CD4-positive, alpha-beta memory T cell (primary cell): ENCODE measurements at places on chromosomes 1 and 21. TPM values are rescaled to one million over a fixed set of nuclear protein-coding genes. Genes with fewer than 3 reads are reported as not detected.

GRCh38 chr1:159120317-159120716 lies 43.8 kb upstream of the AIM2 start:
- H3K4me3 ChIP-seq: no peak overlapping the region
- H3K27me3 ChIP-seq: no peaks in the 10 kb centered on the region

LPAR3 gene
- 4.1 TPM for total RNA-seq

B3GALT5 gene
- not detected for total RNA-seq

DNA sequence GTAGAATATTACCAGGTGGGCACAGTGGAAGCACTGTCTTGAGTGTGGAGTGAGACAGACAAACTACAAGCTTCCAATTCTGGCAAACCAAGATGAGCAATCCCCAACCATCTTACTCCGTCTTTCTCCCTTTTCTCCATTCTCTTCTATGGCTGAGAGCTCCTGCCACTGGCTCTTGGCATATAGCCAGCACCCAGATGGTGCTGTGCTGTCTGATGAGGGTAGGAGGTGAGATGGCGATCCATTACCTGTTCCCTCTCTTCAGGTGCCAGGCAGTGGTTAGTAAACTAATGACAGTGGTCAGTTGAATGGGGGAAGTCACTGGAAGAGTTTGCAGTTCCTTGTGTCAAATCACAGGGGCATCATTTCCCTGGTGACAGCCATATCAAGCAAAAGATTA lies 108.4 kb downstream of the FNBP1L start:
- H3K27me3 ChIP-seq: no peaks in the 10 kb centered on the region
- H3K4me3 ChIP-seq: no peak overlapping the region
- peaks cover 9% of the 10 kb centered on the region for H3K4me1 ChIP-seq
- no peak overlapping the region for H3K27ac ChIP-seq
- no peaks in the 10 kb centered on the region for H3K36me3 ChIP-seq

- no peaks in the 10 kb centered on the region for H3K27me3 ChIP-seq
- no peak for DNase-seq
- no peak overlapping the region for H3K27ac ChIP-seq
- H3K4me3 ChIP-seq: no peak overlapping the region
Observed at GRCh38 chr21:31599013-31599412, 60.5 kb upstream of the SOD1 start.

DNA sequence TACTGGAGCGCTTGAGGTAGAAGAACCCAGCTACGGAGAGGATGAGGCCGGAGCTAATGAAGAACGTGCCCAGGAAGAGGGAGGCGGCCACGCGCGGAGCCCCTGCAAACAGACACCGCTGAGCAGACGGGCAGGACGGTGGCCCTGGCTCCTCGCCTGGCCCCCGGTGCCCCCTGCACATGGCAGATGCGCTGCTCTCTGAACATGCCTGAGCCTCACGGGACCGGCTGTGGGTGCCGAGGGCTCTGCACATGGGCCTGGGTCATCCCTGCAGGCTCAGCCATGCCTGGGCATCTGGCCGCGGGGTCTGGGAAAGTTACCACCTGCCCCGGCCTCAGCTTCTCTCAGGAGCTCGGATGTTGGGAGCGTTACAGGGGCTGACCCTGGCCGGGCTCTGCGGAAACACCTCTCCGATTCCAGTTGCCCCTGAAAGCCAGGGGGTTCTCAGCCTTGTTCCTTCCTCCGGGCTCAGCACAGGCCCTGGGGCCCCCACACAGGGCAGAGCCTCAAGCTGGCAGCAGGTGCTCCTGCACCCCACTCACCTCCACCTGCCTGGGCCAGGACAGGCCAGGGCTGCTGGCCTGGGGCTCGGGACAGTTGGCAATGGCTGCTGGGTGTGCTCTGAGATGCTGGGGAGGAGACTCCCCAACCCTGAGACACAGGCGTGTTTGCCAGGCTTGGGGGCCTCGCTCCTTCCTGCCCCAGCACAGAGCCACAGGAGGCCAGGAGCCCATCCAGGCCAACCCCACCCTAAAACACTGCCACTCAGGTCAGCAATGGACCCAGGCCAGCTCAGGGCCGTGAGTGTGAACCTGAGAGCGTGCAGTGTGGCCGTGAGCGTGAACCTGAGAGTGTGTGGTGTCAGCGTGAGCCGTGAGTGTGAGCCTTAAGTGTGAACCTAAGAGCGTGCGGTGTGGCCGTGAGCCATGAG lies 12.1 kb upstream of the RNF223 start:
- no peak for DNase-seq
- H3K4me3 ChIP-seq: no peak overlapping the region
- H3K4me1 ChIP-seq: no peaks in the 10 kb centered on the region
- H3K36me3 ChIP-seq: no peaks in the 10 kb centered on the region
- H3K27me3 ChIP-seq: no peaks in the 10 kb centered on the region
- no peak overlapping the region for H3K27ac ChIP-seq

SMYD3 gene
- 19.5 TPM for total RNA-seq

DNA sequence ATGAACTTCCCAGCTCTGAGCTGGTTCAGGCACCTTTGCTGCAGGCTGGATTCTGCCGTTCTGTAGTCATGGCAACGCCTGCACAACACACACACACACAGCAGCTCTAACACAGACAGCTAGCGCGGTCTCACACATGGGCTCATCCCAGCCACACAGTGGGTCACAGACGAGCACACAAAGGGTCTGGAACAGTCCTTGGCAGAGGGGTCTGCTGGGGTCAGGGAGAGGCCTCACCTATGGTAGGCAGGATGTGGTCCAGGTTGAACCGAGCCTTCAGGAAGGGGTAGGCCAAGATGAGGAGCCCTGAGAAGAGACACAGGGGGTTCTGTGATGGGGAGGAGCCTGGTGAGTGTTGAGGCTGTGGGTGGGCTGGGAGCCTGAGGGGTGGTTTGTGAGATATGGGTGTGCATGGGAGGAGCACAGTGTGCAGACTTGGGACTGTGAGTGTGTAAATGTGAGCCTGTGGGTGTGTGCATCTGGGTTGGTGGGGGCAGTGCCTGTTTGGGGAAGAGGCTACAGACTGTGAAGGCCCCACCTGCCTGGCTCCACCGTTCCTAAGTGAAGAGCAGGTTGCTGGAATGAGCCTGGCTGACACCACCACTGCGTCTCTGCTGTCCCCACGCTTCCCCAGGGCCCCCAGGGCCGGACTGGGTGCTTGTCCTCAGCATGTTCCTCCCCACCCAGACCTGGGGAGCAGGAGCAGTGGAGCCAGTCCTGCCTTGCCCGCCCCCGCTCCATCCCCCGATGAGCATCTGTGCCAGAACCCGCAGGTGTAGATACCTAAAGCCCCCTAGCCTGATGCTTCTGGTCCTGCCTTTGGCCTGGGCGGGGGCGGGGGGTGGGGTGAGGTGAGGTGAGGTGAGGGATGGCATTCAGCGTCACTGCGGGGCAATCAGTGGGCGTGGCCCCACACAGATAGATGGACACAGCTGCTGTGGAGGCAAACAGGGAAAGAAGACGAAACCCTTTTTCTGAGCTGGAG lies 1.5 kb downstream of the KNCN start:
- no peaks in the 10 kb centered on the region for H3K36me3 ChIP-seq
- H3K27me3 ChIP-seq: peaks cover 7% of the 10 kb centered on the region
- no peak overlapping the region for H3K27ac ChIP-seq

GRCh38 chr1:27575840-27576331 lies 28.1 kb downstream of the AHDC1 start:
- no peak overlapping the region for H3K4me3 ChIP-seq
- DNase-seq: no peak
- no peaks in the 10 kb centered on the region for H3K36me3 ChIP-seq
- H3K27me3 ChIP-seq: no peaks in the 10 kb centered on the region
- no peaks in the 10 kb centered on the region for H3K4me1 ChIP-seq

DNA sequence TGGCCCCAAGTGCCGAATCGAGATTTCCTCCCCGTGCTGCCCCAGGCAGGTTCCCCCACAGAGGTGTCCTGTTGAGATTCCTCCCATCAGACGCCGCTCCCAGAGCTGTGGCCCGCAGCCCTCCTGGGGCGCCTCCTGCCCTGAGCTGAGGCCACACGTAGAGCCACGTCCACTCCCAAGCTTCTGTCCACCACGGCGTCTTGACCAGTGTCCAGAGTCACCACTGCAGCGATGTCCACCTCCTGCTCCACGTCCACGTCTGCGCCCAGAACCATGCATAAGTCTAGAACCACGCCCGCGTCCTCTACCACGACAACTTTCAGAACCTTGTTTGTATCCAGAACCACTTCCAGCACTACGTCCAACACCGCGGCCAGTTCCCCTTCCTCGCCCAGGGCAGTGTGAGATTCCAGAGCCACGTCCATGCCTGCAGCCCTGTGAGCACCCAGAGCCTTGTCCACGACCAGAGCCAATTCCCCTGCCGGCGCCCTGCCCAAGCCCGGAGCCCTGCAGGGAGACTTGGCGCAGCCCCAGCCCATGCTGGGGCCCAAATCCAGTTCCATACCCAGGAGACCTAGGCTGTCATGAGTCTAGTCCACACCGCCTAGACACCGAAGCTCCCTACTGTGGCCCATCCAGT lies 2.8 kb downstream of the KPRP start:
- no peaks in the 10 kb centered on the region for H3K4me1 ChIP-seq
- no peak overlapping the region for H3K4me3 ChIP-seq
- H3K36me3 ChIP-seq: no peaks in the 10 kb centered on the region

- H3K27me3 ChIP-seq: no peaks in the 10 kb centered on the region
- H3K4me3 ChIP-seq: no peak overlapping the region
- H3K36me3 ChIP-seq: no peaks in the 10 kb centered on the region
- no peaks in the 10 kb centered on the region for H3K4me1 ChIP-seq
Observed at GRCh38 chr1:19036041-19036812, 79.8 kb upstream of the IFFO2 start.

KANK4 gene
- total RNA-seq: not detected

PDE4B gene
- total RNA-seq: 33.8 TPM

- no peaks in the 10 kb centered on the region for H3K27me3 ChIP-seq
- no peaks in the 10 kb centered on the region for H3K4me1 ChIP-seq
- no peaks in the 10 kb centered on the region for H3K36me3 ChIP-seq
Observed at GRCh38 chr21:26032263-26032662, 138.3 kb downstream of the APP start.

DNA sequence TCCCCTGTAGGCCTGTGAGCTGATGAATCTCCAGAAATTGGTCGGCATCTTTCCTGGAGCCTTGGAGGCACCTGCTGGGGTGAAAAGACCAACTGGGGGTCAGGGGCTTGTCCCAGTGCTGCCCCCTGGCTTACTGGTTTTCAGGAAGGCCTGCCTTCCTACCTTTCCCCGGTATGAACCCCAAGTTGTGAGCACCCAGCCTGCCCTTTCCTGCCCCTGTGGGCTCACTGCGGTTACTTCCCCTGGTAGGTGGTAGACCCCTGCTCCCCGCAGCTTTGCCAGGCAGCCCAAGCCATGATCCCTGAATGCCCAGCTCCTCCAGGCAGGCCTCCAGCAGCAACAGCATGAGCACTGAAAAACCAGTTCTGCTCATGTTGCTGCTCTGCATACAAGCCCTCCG lies 10.2 kb downstream of the DMRTB1 start:
- H3K4me1 ChIP-seq: no peaks in the 10 kb centered on the region
- H3K27me3 ChIP-seq: no peaks in the 10 kb centered on the region
- no peaks in the 10 kb centered on the region for H3K36me3 ChIP-seq
- no peak for DNase-seq
- H3K27ac ChIP-seq: no peak overlapping the region
- no peak overlapping the region for H3K4me3 ChIP-seq

CD244 gene
- not detected for total RNA-seq

CTH gene
- total RNA-seq: 2.9 TPM

KMO gene
- total RNA-seq: 1.1 TPM

NPR1 gene
- total RNA-seq: not detected

DNA sequence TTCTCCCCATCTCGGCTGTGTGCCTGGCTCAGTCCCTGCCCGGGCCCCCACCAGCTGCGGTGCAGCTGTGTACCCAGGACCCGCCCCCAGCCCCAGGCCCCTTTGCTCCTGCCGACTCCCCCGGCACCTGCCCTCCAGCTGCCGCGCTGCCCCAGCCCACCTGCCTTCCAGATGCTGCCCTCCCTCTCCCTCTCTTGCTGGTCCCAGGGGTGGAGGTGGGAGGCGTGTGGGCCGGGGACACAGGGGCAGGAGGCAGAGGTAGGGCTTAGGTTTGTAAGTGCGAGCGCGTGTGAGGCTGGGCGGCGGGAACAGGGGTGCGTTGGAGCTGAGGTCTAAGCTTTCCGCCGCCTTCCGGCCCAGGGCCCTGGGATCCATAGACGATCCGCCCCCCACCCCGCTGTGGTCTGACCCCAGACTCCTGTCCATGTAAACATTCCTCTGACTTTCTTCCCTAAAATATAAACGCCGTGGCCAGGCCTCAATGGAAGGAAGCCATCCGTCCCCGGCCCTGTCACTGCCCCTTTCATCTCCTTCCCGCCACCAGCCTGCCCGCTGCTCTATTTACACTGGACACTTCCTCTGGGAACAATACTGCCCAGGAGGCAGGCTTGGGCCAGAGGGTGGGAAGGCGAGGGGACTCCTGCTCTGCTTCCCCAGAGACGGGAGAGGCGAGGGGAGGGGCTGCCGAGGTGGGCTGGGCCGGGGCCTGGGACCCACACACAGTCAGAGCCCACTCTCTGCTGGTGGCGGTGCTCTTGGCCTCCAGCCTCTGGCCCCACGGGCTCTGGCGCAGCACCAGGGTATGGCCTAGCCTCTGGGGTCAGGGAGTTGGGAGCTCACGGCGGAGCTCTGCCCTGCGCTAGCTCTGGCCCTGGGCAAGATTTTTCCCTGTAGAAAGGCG lies 128.3 kb downstream of the CASZ1 start:
- no peaks in the 10 kb centered on the region for H3K36me3 ChIP-seq
- no peak overlapping the region for H3K4me3 ChIP-seq
- no peaks in the 10 kb centered on the region for H3K27me3 ChIP-seq

GRCh38 chr1:151802372-151802771 lies 2.8 kb downstream of the LINGO4 start:
- H3K27me3 ChIP-seq: no peaks in the 10 kb centered on the region
- no peak overlapping the region for H3K4me3 ChIP-seq
- peaks cover 20% of the 10 kb centered on the region for H3K4me1 ChIP-seq

MIGA1 gene
- total RNA-seq: 21.7 TPM

RPE65 gene
- total RNA-seq: not detected

DNA sequence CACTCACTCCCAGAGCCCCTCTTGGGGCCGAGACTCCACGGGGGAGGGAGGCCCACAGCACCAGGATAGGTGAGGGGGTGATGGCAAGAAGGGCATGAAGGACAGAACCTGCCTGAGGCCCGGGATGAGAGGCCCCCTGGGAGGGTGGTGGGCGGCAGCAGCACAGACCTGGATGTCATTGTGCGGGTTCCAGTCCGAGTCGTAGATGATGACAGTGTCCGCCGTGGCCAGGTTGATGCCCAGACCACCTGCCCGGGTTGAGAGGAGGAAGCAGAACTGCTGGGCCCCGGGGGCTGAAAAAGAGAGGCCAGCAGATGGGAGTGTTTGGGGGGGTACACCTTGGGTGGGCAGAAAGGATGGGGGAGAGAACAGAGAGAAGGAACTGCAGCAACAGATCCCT lies 50.1 kb downstream of the CHD5 start:
- no peaks in the 10 kb centered on the region for H3K4me1 ChIP-seq
- no peak overlapping the region for H3K27ac ChIP-seq
- no peak for DNase-seq
- no peaks in the 10 kb centered on the region for H3K27me3 ChIP-seq

DNA sequence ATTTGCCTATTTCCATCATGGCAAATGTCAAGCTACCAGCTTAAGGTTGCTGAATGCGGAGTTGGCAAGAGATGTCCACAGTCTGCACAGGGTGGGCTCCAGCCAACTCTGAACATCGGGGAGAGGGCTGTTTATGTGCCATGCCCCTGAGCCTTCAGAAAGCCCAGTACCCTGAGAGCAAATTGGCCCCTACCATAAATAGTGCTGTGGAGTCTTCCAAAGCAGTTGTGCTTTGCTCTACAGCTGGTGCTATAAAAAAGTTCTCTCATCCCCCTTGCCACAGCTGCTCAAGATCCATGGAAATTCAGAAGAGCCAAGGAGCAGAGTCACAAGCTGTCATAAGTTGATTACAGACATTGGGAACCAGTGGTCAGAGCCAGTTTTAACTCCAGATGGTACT lies 85.6 kb upstream of the CLDN14 start:
- no peaks in the 10 kb centered on the region for H3K36me3 ChIP-seq
- no peak overlapping the region for H3K27ac ChIP-seq
- DNase-seq: no peak
- no peaks in the 10 kb centered on the region for H3K4me1 ChIP-seq
- peaks cover 5% of the 10 kb centered on the region for H3K27me3 ChIP-seq
